HT-29 (cell line): ENCODE measurements at places on chromosomes 5 and 9.

GRCh38 chr9:93543117-93543516 lies 33.3 kb upstream of the PHF2 start:
- no peak for DNase-seq

- no peak for DNase-seq
Observed at GRCh38 chr5:108437425-108437824, 55.5 kb upstream of the FBXL17 start.

DNA sequence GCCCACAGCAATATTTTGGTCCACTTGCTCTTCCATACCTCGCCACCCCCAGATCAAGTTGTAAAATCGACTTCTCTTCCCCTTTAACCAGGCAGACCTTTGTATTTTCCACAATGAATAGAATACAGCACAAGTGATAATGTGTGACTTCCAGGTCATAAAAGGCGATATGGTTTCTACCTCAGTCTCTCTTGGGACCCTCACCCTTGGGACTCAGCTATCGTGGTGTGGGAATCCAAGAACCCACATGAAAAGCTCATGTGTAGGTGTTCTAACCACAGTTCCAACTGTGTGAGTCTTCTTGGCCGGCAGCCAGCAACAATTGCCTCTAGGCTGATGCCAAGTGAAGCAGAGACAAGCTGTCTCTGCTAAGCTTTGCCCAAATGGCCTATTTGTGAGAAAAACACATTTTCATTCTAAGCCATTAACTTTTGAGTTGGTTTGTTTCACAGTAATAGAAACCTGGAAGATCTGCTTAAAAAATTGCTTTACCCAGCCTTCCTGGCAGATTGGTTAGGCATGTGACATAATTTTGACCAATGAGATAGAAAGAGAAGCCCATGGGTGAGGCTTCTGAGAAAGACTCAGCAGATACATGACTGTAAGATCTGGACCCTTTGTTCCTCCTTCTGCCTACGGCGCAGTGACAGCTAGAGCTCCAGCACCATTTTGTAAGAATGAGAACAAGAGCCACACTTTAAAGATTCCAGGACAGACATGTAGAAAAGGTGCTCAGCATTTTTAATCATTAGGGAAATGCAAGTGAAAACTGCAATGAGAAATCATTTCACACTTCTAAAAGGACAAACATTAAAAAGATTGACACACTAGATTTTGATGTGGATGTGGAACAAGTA lies 18.3 kb upstream of the MLLT3 start:
- peak; percentile 45 for DNase-seq

- DNase-seq, result peak; percentile 57
Observed at GRCh38 chr5:140322751-140323731, 20.1 kb upstream of the PFDN1 start.

- no peak for DNase-seq
Observed at GRCh38 chr5:172905346-172906140, 53.7 kb upstream of the RPL26L1 start.

GRCh38 chr5:76610196-76610595 lies 13.0 kb downstream of the F2RL2 start:
- DNase-seq, result no peak

GRCh38 chr5:143886651-143887638 lies 75.0 kb downstream of the HMHB1 start:
- DNase-seq, result no peak

DNA sequence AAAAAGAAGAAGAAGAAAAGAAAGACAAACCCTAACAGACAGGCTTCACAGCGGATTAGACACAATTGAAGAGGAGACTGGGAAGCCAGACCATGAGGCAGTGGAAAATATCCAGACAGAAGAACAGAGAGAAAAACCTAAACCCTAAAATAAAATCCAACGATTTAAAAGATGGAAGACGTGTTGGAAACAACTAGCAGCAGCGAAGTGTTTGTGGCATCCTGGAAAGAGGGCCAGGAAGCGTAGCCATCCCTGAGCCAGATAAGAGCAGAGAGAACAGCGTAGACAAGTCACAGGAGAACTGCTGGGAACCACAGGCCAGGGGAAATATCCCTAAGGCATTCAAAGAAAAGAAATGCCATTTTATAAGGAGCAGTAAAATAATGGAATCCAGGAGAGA lies 39.7 kb upstream of the NKD2 start:
- DNase-seq, result no peak

GRCh38 chr5:133825631-133826289 lies 142.7 kb downstream of the C5orf15 start:
- no peak for DNase-seq

DNA sequence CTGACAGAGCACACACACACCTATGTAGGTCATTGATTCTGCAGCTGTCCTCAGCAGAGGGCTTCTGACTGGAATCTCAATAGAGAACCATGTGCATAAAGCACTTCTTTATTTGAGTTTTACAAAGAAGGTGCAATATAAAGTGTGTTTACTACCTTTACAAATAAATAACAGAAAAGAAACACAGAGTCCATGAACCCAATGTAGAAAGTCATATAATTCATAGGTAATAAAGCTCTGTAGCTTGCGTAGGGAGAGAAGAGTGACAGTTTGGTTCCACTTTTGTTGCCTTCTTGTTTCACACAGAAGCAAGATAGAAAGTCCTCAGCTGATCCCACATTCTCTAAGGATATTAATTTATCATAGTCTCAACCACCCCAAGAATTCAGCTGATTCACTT lies 149.5 kb downstream of the GABRG2 start:
- no peak for DNase-seq

- no peak for DNase-seq
Observed at GRCh38 chr5:58958701-58959100, 375.8 kb downstream of the RAB3C start.

GRCh38 chr5:109740966-109741365 lies 51.2 kb downstream of the MAN2A1 start:
- DNase-seq, result no peak

DNA sequence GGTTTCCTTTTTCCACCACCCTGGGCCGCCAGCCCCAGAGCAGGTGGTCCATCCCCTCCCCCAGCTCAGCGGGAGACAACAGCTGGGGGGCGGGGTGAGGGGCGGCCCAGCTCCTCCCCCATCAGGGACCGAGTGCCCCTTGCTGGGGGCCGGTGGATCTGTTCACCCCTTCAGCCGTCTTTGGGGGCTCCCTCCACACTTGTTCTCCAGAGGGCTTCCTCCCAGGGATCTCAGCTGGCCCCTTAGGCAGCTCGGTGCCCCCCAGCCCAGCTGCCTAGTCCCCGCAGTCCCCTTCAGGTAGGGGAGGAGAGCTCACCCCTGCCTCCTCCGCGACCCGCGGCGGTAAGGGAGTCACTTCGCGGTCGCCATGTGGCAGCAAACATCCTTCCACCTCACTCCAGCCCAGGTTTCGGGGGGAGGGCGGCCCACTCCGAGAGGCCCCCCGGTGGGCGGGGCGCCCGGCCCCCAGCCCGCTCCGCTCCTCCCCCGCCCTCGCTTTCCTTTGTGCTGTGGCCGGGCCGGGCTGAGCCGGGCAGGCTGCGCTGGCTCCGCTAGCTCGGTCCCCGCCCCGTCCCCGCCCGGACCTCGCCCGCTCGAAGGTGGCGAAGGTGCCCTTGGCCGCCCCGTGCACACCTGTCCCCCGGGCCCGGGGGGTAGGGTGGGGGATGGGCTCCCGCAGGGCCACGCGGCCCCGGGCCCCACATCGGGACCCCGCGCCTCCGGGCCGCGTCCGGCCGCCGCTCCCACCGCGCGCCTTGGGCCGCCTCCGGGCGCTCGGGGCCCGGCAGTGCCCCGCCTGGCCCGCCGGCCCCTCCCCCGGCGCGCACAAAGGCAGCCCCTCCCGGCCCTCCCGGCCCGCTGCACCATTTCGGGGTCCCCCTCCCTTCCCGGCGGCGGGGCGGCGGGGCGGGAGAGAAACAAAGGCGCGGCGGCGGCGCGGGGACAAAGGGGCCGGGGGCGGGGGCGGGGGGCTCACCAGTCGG lies 683 bp downstream of the DBN1 start:
- no peak for DNase-seq

DNA sequence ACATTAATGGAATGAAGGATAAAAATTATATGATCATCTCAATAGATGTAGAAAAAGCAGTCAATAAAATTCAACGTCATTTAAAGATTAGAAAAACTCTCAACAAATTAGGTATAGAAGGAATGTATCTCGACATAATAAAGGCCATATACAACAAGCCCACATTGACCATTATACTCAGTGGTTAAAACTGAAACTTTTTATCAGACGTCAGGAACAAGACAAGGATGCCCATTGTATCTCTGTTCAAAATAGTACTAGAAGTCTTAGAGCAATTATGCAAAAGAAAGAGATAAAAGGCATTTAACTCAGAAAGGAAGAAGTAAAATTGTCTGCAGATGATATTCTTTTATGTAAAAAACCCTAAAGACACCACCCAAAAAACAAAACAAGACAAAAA lies 40.8 kb downstream of the C9 start:
- no peak for DNase-seq

GRCh38 chr5:68382640-68383039 lies 167.1 kb downstream of the PIK3R1 start:
- no peak for DNase-seq

GRCh38 chr5:32309761-32310160 lies 3.0 kb downstream of the MTMR12 start:
- no peak for DNase-seq

DNA sequence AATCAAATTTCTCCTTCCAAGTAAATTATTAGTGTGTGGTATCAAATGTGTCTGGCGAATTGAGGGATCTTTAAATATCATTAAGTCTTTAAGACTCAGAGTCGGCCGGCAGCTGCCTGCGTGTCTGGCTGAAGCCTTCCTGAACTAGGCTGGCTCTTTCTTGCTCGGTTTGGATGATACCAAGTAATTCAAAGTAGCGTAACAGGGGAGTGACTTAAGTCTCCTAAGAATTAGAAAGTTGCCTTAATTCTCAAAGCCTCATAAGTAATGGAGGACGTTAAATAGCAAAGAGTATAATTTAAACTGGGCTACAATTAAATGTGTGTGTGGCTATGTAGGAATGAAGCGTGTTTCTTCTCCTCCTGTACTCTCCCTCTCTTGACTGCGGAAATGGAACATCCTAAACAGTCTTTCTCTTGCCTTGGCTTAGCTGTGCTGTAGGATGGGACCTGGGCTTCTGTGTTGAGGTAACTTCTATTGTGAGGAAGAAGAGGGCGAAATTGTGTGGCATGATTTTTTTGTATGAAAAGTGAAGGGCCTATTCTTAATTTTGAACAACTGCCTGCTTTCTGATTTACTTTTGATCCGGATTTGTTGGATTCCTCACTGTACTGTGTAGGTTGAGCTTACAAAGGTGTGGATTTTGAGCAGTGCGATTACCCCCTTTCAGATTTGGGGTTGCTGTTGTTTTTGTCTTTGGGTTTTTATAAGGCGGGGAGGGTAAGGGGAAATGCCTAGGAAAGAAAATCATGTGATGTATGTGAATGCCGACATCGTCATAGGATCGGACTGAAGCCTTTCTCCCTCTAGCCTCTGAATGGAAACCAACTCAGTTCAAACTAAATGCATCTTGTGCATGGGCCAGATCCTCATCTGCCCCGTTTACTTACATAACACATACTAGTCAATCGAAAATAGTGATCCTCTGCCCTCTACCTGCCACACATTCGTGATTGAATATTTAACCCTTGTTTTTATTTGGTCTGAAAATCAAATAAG lies 29.9 kb downstream of the CPEB4 start:
- peak; percentile 96 for DNase-seq

GRCh38 chr5:151097820-151098767 lies 17.3 kb upstream of the TNIP1 start:
- DNase-seq, result no peak

GRCh38 chr5:84168841-84169240 lies 215.8 kb downstream of the EDIL3 start:
- no peak for DNase-seq

DNA sequence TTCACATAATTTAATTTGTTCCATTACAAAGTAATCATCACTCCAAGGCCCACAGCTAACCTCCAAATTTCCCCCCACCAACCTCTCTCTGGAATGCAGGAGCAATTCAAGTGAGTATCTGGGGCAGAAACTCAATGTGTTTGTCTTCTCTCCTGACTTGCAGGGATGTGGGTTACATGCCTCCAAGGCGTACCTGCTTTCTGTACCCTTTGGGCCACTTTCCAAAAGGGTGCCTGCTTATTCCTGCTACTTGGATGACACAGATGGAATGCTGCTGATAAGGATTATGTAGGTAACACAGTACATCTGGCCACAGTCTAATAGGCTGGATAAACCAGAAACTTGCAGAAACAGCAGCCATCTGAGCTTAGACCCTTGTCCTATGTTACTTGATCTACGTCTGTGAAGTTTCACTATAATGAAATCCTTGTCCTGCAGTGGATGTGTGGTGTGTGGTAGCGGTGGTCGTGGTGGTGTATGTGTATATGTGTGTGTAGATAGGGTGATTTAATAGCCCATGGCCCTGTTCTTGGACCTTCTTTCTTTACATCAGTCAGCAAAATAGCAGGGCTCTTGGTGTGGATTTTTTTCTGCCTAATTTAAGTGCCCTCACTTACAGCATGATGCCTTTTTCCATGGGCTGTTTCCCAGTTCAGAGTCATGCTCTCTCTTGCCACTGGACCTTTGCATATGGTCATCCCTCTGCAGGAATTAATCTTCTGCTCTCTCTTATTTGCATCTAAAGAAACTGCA lies 175.9 kb downstream of the ZDHHC21 start:
- DNase-seq, result no peak

GRCh38 chr9:2181792-2182191 lies 166.6 kb downstream of the SMARCA2 start:
- DNase-seq, result peak; percentile 14

DNA sequence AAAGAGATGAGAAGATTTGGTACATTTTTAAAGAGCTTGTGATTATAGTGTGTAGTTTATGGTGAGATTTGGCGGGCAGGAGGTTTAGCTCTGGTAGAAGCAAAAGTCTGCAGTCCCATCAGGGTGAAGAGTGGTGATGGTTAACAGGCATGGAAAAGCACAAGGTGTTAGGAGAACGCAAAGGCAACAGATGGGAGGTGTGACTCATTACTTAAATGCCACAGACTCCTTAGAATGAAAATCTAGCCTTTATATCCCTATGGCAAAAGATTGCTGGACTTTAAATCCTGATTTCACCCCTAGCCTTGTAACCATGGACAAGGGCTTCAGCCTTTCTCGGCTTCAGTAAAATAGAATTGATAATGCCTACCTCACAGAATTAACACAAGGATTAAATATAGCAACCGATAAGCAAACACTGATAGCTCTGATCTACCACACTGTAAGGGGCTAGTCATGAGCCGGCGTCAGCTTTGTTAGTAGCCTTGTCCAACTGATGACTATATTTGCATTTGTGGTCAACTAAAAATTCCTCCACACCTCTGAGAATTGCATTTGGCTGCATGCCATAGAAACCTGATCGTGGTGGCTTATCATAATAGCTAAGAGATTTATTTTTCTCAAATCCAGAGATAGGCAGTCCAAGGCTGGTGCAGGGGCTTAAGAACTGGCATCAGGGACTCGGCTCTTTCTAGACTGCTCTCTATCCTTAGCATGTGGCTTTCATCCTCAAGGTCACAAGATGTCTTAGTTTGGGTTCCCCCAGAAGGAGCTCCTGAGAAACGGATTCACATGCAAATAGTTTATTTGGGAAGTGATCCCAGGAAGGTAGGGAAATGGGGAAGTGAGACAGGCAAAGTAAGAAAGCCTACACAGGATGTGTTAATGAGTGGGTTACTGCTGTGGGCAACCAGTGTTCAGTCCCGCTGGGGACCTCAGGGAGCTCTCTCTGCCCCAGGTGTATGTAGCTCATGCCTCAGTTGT lies 19.6 kb downstream of the MFAP3 start:
- peak; percentile 57 for DNase-seq
